CD4-positive, alpha-beta T cell (primary cell): ENCODE measurements at places on chromosomes 7 and 10.

DNA sequence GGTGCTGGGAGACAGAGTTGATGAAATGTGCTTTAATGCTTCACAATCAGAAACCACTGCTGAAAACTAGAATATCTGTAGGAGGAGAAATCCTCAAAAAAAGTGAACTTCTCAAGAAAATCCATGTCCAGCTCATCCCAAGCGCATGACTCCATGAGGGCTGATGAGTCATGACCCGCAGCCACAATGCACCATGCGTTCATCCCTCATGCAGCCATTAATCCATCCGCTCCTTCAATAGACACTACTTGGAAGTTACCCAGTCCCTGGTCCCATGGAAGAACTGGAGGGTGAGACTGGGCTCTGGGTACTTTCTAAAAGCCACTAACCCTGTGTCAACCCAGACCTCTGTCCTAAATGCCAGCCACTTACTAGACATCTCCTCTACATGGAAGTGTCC, 24.4 kb downstream of the TMEM273 start:
- DNase-seq = no peak

GRCh38 chr10:119211176-119211575, 3.8 kb downstream of the GRK5 start:
- DNase-seq = no peak

GRCh38 chr10:66552331-66552730, 373.5 kb upstream of the LRRTM3 start:
- no peak for DNase-seq

GRCh38 chr7:111975346-111975745, 230.9 kb downstream of the DOCK4 start:
- no peak for DNase-seq

GRCh38 chr7:151271699-151272355, 23.3 kb upstream of the SMARCD3 start:
- DNase-seq = no peak

DNA sequence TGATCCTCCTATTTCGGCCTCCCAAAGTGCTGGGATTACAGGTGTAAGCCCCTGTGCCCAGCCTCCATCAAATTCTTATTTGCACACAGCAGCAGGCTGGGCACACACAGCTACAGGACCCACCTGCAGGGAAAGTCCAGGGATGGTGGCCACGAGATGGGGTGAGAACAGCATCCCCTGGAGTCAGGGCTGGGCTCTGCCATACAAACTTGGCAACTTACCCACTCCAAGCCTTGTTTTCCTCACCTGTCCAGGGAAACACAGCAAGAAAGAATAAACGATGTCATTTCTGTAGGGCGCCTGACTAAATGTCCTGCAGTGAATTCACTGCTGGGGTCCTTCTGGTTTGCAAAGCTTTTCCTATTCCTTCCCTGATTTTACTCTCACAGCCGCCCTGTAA, 5.5 kb downstream of the MYH16 start:
- DNase-seq = no peak

DNA sequence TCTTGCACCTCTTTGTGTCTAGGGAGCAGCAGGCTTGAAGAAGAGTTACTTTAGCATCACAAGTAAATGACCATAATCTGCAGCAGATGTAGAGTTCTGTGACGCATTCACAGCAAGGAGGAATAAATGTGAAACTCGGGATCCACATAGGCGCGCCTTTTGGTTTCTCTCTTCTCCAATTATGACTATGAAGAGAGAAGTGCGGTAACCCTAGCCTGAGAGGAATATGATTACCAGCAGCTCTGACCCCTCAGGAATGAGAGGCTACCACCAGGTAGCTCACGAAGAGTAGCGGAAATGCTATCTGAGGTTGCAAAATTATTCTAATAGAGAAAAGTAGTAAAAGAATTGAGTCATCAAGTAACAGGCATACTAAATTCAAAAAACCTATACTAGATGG, 25.2 kb upstream of the DMTF1 start:
- DNase-seq = no peak

DNA sequence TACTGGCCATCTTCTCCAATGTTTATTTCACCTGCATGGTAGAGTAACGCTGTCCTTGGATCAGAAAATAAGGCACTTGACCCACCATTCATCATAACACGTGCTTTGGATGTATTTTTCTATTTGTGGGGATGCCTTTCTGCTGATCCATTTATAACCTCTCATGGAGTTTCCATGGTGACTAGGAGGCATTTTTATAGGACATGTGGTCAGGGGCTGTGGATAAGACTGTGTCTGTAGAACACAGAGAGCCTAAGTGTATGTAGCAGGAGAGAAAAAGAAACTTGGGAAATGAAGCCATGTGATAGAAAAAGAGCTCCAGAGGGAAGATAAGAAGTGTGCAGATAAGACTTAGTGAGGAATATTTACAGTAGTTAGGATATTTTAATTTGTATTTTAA, 184.2 kb downstream of the POU6F2 start:
- no peak for DNase-seq

DNA sequence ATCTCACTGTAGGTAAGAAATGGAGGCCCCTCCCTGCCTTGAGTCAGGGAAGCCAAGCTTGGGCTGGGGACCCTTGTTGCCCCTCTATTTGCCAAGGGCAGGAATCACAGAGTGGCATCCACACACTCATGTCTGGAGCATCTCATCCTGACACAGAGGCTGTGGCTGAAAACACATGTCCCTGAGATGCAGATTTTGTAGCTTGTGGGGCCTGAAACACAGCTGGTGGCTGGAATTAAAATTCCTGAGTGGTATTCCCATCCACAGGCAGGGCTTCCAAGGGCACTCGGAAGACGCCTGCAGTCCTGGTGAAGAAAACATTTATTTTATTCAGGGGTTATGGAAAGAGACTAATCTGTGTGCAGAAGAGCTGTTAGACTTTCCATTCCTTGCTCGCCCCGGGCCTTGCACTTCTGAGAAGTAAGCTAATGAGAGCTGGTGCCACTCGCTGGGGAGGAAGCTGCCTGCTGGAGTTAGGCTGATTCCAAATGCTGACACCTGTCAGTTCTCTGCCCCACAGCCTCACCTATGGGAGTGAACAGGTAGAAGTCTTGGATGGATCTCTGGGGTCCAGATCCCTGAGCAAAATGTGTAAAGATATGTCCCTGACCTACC, 36.0 kb downstream of the C10orf120 start:
- DNase-seq = no peak

DNA sequence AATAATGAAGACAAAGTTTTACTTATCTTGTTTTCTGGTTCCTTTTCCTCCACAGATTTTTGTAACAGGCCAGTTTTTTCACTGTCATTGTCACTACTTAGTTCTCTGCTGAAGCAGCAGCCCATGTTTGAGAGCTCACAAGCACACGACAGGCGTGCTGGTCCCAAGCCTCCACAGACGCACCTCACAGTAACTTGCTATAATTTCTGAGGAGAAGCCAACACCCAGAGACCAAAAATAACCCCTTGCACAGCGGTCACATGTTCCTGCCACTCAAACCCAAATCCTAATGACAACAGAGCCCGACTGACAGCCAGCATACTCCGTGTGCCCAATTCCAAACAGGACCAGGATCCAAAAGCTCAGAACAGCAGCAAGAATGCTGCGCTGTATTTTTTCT, 58.5 kb downstream of the LARP4B start:
- DNase-seq = no peak

DNA sequence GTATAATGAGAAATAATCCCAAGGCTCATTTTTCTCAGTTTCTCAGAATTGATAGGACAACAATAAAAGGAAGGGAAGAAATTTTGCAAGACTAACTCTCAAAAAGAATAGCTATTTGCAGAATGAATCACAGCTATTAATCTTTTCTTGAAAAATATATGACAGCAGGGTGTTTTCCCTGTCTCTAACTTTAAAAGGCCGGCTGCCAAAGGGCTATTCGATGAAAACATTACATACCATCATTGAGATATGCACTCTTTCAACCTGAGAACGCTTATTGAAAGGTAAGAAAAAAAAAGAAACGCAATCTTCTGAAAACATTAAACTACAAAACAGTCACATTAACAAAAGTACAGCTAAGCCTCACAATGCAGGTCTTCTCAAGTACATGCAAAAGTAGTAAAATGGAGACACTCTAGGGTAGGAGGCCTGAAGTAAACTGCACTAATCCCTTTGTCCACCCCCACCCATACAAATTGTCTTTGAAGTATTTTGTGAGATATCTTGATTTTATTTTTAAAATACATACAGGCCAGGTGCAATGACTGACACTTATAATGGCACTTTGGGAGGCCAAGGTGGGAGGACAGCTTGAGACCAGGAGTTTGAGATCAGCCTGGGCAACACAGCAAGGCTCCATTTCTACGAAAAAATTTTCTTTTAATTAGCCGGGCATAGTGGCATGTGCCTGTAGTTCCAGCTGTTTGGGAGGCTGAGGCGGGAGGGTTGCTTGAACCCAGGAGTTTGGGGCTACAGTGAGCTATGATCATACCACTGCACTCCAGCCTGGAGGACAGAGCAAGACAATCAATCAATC, 83.0 kb downstream of the PARD3 start:
- no peak for DNase-seq

GRCh38 chr7:73841689-73842066, 638 bp downstream of the METTL27 start:
- DNase-seq = no peak

DNA sequence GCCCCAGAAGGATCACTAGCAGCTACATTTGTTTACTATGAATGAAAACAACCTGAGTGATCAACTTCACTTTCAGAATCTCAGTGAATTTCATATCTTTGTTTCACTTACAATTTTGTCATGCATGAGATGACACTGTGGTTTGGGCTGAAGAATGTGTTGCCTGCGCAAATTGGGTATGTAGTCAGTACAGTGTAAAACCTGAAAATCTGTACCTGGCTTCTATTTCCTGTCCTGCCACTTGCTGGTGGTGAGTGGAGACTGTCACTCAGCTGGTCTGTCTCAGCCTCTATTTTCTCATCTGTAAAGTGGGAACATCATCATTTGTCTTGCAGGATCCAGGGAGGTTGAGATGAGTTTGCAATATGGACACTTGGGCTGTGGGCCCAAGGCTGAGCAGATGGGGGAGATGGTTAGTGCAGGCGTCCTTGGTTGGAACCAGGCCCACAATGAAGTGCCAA, 118.0 kb downstream of the WDFY4 start:
- no peak for DNase-seq

GRCh38 chr7:68276725-68277124, 1280.1 kb downstream of the TYW1 start:
- DNase-seq = no peak

DNA sequence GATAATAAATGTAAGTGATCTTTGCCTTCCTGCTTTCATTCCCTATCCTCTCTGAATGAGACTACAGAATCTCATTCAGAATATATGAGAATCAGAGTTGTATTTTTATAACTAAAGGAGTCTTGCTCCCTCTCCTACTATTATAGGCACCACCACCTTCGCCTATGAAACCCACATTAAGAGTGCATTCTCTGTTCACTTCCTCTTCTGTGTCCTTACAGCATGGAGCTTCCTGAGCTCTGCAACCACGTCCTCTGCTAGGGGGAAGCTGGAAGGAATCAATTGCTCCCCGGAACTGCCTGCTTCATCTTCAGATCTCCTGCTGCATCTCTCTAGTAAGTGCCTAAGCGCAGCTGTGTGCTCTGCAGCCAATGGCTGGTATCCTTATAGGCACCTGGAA, 820.7 kb downstream of the GRID1 start:
- DNase-seq = no peak

GRCh38 chr10:68211669-68212068, 20.2 kb downstream of the ATOH7 start:
- no peak for DNase-seq
